ENCODE measurements at places on chromosomes 7 and 10. TPM values are rescaled to one million over a fixed set of nuclear protein-coding genes. Genes with fewer than 3 reads are reported as not detected.

DNA sequence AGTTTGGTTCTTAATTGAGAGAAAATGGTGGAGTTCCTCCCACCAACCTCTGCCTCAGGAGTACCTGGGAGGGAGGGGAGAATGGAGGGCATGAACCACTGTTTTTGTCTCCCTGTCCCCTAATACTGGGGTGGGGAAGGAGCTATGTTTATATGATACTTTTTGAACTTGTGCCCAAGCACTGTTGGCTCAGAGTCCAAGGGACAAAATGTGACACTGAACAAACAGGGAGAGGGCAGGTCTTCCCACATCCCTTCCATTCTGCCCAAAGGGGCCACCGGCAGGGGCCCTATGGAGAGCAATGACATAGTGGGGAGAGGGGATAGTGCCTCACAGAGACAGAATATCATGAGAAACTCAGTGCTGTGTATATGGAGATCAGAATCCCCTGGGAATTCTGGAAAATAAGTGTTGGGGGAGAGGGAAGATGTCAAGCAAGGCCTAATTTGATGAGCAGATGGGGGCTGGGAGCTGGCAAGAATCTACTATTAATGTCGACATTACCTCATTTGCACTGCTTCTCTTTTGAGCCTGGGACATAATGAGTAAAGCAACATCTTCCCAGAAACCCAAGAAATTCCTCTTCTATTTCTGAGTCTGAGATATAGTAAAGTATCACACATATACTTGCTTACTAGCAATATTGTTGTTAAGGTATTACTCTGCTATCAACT lies 180.6 kb downstream of the CYP26A1 start:
- DNase-seq, result no peak

DNA sequence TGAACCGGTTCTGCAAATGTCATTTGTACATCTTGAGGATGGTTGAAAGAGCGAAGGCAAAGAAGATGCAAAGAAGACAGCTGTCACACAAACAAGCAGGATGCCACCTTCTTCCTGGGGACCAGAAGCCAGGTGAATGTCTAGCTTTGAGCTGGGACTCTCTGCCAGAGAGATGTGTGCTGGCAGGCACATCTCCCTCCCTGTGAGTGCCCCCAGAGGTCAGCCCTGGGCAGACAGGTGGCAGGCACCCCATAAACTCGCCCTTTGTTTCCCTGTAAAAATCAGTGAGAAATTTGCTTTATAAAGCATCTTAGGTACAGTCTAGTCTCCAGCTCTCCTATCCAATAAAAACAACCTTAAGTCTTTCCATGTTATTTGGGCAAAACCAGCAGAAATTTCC lies 2.6 kb upstream of the TCERG1L start:
- no peak for DNase-seq

ACTA2 gene
- total RNA-seq, result 15.0 TPM

ANKRD61 gene
- total RNA-seq, result not detected

LRRC4 gene
- total RNA-seq, result 1.0 TPM

SPAM1 gene
- total RNA-seq, result not detected

TUBB8 gene
- not detected for total RNA-seq

DNA sequence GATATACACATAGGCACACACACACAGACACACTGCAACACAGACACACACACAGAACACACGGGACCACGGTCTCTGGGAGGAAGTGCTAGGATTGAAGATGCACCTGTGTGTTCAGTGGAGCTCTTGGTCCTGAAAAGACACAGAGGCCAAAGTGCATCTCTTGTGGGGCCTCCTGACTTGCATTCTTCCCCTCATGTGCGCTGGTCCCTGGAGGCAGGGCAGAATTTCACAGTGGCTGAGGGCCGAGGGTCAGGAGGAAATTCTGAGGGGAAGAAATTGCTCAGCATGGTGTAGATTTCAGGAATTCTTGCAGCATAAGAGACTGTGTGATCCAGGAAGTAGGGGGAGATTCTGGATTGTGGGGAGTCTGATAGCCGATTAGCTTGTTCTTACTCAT lies 35.9 kb downstream of the WDFY4 start:
- no peak for DNase-seq

GRCh38 chr7:117087639-117088396 lies 134.5 kb downstream of the ST7 start:
- DNase-seq, result no peak

MRPL32 gene
- 45.6 TPM for total RNA-seq

GRCh38 chr7:129635300-129636029 lies 23.9 kb downstream of the NRF1 start:
- DNase-seq, result peak; percentile 64

GRCh38 chr10:46297406-46298204 lies 10.8 kb downstream of the ANTXRL start:
- no peak for DNase-seq
